ENCODE measurements at places on chromosomes 3 and 15. TPM values are rescaled to one million over a fixed set of nuclear protein-coding genes. Genes with fewer than 3 reads are reported as not detected.

DNA sequence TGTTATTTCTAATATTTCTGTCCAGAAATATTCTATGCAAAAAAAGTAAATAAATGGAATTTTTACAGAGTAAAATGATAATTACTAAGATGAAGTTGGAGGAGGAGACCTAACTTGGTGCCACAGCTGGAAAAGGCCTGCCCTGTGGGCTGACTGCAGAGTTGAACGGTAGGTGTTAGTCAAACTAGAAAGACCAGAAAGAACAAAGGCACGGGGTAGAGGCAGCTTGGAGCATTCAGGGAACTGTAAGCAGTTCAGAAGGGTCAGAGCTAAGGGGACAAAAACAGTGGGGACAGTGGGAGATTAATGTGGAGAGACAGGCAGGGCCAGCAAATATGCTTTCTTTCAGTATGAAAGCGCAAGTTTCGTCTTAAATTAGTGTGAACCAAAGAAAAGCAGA lies 39.3 kb upstream of the PTPRG start:
- DNase-seq, result no peak

WDR93 gene
- total RNA-seq, result not detected

GRCh38 chr3:187694801-187695200 lies 7.6 kb downstream of the RTP2 start:
- DNase-seq, result no peak

ISL2 gene
- total RNA-seq, result not detected

SPINK8 gene
- not detected for total RNA-seq

DNA sequence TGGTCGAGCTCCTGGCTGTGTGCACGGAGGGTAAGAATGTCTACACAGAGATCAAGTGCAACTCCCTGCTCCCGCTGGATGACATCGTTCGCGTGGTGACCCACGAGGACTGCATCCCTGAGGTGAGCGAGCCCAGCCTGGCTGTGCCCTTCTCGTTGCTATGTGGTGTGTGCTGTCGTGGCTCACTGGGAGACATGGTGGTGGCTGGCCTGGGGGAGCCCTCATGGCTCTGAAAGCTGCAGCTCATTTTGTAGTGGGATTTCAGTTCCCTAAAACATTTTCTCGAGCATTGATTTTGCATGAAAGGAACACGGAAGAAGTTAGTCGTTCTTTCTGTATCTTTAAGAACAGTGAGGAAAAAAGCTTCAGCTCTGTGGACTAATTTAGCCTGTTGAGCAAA lies 200.5 kb downstream of the ITPR1 start:
- DNase-seq, result no peak

DNA sequence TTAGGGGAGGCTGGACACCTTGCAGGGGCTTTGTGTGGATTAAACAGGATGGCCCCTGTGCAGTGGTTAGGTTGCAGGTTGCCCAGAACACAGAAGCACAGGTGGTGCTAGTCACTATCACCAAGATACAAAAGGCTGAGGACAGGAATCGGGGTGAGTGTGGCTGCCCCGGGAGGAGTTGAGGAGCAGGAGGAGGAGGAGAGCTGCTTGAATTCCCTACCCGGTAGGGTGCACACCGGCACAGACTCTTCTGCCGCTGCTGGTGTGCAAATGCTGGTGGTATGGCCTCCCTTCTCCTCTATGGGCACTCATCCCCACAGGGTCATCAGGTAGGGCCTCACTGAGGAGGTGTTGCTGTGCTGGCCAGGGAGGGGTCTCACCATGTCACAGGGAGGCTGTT lies 67.5 kb upstream of the SMAD6 start:
- DNase-seq, result no peak

NR2E3 gene
- total RNA-seq, result not detected

DNA sequence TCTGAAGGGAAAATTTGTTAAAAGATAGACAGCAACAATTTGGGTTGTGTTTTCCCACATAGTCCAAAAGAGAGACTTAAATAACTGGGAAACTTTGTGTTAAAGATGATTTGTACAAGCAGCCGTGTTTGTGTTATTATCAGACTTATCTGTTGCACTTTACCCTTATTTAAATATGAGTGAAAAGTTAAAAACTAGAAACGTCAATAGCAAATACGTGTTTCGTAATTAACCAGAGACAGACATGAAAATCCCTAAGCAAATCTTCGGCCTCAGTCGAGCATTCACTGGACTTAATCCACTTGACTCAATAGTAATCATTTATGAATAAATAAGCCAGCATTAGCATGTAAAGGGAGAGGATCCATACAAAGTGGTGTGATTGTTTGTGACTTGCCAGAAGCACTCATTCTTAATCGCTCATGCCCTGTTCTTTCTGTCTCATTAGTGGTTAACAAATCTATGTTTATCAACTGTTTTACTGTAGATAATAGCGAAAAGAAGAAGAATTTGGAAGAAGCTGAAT lies 34.2 kb downstream of the BLM start:
- DNase-seq, result no peak

DNA sequence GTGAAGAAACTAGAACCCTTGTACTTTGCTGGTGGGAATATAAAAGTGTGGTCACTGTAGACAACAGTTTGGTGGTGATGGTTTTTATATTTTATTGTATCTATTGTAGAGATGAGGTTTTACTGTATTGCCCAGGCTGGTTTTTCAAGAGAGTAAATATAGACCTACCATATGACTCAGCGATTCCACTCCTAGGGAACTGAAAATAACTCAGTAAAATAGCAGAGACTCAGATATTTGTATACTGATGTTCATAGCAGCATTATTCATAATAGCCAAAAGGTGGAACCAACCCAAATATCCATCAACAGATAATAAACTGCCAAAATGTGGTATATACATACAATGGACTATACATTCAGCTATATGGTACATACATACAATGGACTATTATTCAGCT lies 68.8 kb upstream of the IL12A start:
- no peak for DNase-seq

GRCh38 chr3:168422843-168423242 lies 327.1 kb upstream of the GOLIM4 start:
- no peak for DNase-seq

DNA sequence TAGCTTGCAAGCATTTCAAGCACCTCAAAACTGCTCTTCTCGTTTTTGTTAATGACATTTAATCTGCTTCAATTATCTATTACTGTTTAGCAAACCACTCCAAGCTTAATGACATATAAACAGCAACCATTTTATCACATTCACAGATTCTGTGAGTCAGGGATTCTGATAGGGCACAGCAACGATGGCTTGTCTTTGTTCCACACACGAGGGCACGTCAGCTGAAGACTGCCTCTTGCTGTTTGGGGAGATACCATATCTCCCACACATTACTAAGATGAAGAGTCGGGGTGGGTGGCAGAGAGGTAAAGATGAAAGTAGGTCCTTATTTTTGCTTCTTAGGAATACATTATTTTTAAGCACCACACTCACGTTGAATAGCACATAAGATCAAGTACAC lies 19.3 kb downstream of the CPOX start:
- DNase-seq, result no peak
